ENCODE measurements at places on chromosomes 7 and 10.

GRCh38 chr10:71804077-71804476 lies 30.8 kb upstream of the VSIR start:
- no peak for DNase-seq

GRCh38 chr10:110528224-110528996 lies 30.7 kb downstream of the DUSP5 start:
- no peak for DNase-seq

DNA sequence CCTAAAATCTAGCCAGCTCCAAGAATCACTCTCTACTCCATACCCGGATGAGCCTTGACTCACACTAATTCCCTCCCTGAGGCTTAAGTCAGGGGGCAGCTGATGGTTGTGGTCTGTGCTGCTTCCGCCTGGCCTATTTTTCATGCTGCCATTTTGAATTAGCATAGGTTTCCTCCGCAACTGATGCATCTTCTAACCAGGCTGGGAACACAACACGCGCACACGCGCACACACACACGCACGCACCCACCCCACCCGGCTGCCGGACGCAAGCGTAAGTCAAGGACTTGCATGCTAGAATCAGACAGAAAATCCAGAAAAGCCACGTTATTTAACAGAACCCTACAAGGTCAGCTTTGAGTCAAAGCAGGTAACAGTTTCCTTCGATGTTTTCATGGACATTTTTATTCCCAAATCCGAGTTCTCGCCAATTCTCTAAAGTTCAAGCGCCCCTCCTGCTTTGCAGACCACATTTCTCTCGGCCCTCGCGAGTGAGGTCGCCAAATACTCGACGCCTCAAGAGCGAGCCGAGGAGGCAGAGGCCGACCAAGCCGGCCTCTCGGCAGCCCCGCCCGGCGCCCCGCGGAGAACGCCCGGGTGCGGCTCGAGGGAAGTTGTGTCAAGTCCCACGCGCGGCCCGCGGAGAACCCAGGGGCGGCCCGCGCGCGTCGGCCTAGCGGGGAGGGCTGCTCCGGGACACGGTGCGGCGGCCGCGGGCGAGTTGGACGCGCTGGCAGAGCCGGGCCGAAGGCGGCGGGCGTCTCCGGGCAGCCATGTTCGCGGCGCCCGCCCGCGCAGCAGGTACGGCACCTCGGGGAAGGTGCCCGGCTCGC lies 961 bp downstream of the SCRN1 start:
- peak; percentile 38 for DNase-seq

- peak; percentile 80 for DNase-seq
These were observed 36.3 kb upstream of the NOBOX start for GRCh38 chr7:144439717-144440205.

- DNase-seq = no peak
These were observed 29.5 kb upstream of the ZNF107 start for GRCh38 chr7:64636386-64636785.

DNA sequence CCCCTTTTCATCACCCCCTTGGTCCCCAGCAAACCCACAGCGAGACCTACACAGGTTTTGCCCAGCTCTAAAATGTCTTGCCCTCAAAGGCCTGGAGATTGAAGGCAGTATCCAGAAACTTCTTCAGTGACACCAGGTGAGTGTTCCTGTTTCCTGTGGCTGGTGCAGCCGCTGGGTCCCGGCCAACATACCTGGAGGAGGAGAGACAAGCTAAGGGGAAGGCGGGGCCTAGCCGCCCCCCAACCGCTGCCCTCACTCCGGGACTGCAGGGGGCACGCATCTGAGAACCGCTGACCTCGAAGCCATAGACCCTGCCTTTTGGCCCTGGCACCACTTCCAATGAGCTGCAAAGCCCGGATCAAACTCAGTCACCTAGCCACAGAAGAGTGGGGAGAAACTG lies 27.0 kb downstream of the OGDHL start:
- no peak for DNase-seq
